ENCODE measurements at places on chromosomes 1 and 21. TPM values are rescaled to one million over a fixed set of nuclear protein-coding genes. Genes with fewer than 3 reads are reported as not detected.

GRCh38 chr1:8571200-8571984, 246.0 kb downstream of the RERE start:
- DNase-seq = peak; percentile 83

DNA sequence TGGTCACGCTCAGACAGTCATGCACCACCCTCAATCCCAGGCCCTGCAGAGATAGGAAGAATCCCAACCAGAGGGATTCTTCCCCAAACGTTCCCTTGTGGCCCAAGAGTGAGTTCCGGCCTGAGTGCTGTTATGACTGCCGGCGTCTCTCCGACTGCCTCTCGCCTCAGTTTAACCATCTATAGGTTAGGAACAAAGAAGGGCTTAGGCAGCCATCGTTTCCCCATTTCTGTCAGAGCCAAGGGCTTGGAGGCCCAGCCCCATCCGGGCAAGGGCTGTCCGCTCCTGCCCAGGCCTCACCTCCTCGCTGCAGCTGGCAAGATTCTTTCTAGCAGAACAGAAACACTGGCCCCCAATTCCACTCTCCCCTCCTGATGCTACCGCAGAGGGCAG, 58.7 kb downstream of the STUM start:
- no peak for DNase-seq

GRCh38 chr1:107473065-107473464, 332.2 kb downstream of the NTNG1 start:
- DNase-seq = no peak

DNA sequence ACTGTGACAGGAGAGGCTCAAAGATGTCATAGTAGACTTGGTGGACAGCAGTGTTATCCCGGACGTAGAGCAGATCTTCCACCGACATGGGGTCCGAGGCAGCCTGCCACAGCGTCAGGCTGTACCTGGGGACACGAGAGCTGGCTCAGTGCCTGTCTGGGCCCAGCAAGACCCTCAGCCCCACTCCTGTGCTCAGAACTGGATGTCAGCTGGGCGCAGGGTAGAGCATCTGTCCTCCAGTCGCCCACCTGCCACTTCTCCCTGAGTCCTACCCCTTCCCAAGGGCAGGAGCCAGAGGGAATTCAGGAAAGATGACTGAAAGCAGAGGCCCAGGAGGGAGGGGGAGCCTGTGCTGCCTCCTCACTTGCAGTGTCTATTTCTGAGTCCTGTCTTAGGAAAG, 11.7 kb downstream of the FAM151A start:
- no peak for DNase-seq

Gene MYOC
- total RNA-seq = 0.36 TPM

Gene GBP4
- 3.7 TPM for total RNA-seq

DNA sequence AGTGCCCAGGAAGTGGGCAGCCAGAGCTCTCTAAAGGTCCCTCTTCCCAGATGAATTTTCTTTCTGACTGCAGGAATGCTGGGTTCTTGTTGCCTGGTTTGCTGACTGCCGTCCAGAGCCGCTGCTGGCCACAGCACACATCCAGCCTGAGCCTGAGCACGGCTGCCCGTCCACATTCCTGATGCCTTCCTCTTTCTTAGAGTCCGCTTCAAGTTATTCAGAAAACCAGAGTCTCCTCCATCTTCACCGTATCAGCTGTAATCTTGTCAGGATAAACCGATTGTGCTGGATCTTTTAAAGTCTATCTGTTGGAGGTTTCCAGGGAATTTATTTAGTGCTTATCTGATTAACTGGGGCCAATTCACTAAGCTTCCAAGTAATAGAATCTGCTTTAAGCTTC, 84.8 kb upstream of the BCAR3 start:
- DNase-seq = no peak

GRCh38 chr1:209041927-209042326, 541.6 kb upstream of the CAMK1G start:
- DNase-seq = peak; percentile 4

DNA sequence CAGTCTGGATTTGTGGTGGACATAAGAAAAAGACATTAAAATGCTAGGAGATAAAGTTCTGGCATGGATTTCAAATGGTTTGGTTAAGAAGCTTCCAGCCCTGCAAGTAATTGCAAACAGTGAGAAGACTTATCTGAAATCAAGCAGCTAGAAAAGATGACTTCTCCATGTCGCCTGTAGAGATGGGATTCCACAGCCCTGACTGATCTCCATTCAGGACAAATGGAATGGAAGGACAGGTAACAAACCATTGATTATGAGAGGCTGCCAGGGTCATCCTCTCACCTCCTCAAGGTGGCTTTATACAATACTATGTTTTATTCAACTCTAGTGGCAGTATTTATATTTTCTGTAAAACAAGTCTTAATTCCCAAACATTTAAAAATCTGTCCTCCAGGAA, 237.9 kb downstream of the HLX start:
- DNase-seq = no peak

Gene KIF26B
- total RNA-seq = 20.9 TPM

Gene NOS1AP
- not detected for total RNA-seq

GRCh38 chr1:235019471-235019870, 109.2 kb downstream of the TOMM20 start:
- DNase-seq = no peak

- no peak for DNase-seq
Observed at GRCh38 chr1:237556911-237557310, 333.8 kb downstream of the ZP4 start.

Gene SPATA21
- not detected for total RNA-seq

Gene CD247
- total RNA-seq = 0.16 TPM

GRCh38 chr1:215007880-215008279, 74.7 kb upstream of the KCNK2 start:
- DNase-seq = peak; percentile 84
